ENCODE measurements at places on chromosomes 11 and 22.

GRCh38 chr11:82872377-82873150 lies 27.7 kb downstream of the PRCP start:
- no peak for DNase-seq

GRCh38 chr22:47757741-47758140 lies 995.3 kb downstream of the TBC1D22A start:
- no peak for DNase-seq

DNA sequence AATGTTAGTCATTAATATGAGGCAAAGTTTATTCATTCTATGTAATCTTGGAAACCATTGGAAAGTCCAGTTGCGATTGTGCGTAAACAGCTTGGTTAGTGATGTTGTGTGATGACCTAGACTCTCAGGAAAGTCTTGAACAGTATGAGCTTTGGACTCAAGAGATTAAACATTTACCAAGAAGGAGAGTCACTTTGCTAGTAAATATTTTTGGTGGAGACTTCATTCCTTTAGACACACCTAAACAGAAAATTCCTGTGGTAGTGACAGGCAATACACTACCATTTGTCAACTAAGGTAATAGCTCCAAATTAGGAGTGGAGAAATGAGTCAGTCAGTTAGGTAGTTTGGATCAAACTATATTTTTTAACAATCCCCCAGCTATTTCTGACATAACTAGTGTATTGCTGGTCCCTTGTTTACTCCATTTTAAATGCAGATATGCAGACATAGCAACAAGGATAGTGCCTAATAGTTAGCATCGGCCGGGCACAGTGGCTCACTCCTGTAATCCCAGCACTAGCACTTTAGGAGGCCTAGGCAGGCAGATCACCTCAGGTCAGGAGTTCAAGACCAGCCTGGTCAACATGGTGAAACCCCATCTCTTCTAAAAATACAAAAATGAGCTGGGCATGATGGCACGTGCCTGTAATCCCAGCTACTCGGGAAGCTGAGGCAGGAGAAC lies 89.3 kb downstream of the ARHGAP42 start:
- DNase-seq, result peak; percentile 30

DNA sequence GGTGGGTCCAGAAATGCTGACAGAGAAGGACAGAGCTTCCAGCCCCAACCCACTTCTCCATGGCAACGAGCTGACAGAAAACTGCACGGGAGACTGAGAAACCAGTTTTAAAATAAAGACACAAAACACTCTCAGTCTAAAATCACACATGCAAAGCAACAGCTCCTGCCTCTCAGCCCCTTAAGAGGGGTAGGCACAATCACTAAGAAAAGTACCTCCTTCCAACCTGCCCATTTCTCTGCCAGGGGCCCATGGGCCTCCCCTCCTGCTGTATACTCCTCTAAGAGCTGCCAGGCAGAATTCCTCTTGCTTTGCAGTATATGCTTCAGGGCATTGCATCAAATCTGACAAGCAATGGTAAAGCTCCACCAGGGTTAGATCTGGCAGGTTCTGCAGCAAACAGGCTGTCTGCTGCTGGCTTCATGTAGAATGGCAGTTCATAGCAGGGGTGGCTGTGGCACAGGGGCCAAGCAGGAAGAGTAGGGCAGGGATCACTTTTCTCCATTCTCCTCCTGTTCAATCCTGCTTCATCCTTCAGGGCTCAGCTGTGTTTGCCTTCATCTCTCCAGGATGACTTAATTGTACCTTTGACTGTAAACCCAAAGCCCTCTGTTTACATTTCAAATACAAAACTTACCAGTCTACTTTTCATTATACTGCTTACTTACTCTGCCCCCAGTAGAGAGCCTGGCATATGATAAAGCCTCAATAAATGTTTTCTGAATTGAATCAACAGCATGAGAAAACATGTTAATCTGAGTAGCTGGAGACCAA lies 77.7 kb downstream of the KCNC1 start:
- no peak for DNase-seq

DNA sequence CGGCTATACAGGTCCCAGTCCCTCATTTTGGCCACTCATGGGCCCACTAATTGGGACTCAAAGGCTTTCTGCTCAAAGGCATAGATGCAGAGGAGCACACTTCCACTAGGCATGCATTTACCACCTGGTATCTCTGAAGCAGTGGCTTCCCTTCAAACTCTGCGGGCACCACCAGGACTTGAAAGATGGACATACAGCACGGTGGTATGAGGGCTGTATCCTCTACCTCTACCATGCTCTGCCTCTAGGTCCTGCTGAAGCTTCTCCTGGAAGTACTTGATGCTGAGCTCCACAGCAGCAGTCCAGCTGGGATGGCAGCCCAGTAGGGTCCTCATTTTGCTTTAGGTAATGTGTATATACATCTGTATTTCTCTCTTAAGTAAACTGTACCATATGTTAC lies 49.9 kb downstream of the RAB6A start:
- no peak for DNase-seq

DNA sequence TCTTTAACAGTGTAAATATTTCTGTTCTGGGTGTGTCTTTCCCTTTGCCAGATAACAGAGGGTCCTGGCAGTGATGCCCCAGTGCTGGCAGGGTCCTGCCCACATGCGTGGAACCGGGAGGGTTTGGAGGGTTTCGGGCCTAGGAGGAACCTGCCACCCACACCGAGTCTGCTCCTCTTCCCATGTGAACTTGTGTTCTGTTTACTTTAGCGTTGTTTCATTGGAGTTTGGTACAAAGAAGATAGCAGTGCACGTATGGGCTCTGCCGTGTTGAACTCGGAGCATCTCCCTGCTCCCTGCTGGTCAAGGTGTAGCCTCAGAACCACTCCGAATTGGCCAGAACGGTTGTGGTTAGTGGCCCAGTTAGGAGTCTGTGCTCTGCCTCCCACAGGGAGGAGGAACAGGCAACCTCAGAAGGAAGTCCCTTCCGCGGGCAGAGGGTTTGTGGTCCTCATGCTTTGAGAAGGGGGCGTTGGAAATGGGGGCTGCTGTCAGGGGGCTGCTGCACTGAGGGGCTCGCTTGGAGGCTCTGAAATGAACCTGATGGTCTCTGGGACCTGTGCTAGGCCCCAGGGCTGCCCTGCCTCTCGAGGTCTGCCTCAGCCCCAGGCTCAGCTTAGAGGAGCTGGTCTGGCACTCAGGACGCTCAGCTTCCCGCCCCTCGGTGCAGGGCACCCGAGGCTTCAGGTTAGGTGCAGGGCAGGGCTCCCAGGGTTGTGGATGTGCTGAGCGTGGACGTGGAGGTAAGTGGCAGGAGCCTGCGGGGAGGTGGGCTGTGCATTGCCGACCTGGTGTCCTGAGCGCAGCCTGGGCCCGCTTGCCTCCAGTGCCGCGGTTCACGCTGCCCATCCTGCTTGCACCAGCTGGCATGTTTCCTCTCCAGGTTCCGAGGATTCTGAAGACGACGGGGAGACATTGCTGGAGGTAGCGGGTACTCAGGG lies 10.4 kb downstream of the PHRF1 start:
- DNase-seq, result no peak

DNA sequence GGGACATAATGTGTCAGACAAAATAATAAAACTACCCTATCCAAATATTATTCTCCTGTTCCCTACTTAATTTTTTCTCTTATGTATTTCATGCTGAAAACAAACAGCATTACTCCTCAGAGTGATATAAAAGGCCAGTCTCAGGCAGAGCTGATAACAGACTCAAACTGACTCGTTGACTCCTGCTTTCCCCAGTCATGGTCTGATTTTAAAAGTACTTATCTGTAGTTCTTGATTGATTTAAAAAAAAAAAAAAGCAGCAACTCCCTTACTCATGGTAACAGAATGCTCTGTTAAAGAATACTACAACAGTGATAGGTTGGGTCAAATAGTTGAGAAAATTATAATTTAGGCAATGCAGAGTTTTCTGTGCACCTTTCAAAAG lies 90.3 kb upstream of the BARX2 start:
- no peak for DNase-seq

DNA sequence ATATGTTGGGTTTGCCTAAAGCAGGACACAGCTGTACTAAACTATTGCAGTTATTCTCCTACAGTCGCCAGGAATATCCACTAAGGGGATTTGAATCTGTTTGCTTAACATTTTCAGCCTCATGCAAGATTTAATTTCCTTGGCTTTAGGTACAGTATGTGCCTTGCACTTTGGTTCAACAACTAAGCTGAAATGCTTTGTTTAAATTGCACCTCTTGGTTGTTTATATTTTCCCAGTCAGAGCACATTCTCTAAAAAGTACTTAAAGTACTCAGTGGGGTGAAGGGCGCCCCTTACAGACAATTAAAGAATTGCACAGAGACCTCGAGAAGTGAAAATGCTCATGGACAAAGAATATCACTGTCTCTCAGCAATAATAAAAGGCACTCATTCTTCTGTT lies 107.8 kb upstream of the MTNR1B start:
- no peak for DNase-seq

DNA sequence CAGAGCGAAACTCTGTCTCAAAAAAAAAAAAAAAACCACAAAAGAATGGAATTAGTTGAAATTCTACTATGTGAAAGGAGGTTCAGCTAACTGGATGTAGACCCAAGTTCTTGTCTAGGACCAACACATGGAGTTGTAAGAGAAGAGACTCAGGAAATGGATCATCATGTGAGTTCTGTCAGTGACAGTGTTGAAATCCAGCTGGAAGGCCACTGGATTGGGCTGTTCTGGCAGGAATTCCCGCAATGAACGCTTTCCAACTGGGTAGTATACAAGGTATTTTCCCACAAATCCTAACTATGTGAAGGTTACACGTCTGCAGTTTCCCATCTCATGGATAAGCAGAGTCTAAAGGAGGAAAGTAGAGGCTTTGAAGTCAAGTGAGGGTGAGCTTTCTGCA lies 151.2 kb downstream of the MAML2 start:
- no peak for DNase-seq

DNA sequence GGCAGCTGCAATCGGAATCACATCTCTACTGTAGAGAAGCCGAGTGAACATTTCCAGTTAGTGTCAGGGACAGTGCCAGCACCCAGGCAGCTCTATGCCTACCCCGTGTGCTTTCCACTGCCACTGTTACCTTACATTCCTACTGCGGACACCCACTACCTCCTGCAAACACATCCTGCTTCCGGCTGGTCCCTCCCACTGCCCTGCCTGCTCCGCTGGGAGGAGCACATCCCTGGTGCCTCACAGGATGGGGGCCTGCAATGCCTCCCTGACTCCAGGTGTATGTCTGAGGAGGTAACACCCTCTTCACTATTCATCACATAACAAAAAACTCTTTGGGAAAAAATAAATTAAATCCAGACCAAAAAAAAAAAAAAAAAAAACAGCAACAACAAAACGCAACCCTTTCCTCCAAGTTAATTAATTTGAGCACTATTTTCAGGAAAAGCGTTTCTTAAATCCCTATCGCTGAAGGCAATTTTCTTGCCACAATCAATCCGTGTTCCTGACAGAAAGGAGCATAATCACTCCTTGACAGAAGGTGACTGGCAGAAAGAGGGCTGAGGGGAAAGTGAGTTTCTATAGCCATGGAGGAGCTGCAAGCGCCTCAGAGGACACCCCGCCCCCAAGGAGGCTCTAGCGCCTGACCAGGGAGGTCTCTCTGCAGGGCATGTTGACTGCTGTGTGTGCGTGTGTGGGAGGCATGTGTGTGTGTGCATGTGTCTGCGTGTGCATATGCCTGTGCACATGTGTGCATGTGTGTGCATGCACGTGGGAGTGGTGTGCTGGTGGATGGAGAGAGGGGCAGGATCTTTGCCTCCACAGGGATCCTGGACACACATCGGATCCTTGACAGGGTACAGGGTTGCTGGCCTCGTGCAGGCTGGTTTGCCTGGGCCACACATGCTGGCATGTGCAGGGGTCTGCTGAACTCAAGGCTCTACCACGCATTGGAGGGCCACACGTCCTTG lies 134.8 kb upstream of the NTM start:
- no peak for DNase-seq

GRCh38 chr11:117950301-117950700 lies 21.1 kb upstream of the TMPRSS13 start:
- peak; percentile 6 for DNase-seq

- peak; percentile 92 for DNase-seq
Observed at GRCh38 chr22:30205281-30206115, 41.1 kb downstream of the LIF start.

GRCh38 chr22:36493690-36494110 lies 12.3 kb upstream of the TXN2 start:
- no peak for DNase-seq

DNA sequence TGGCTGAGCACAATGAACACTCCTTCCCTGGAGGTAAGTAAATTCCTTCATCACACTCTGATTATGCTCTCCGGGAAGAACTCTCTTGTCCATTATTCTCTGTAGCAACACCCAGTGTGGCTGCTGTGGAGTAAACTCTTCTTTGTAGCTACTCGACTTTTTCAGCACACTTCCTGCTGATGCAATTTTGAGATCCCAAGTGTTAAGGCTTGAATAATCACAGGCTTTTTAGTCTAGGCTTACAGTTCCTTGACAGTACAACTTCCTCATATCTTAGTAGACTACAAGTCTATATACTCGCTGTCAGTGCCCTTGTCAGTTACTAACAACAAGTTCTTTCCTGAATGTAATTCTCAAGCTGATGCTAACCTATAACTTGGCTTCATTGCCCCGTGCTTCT lies 301.8 kb upstream of the API5 start:
- no peak for DNase-seq

DNA sequence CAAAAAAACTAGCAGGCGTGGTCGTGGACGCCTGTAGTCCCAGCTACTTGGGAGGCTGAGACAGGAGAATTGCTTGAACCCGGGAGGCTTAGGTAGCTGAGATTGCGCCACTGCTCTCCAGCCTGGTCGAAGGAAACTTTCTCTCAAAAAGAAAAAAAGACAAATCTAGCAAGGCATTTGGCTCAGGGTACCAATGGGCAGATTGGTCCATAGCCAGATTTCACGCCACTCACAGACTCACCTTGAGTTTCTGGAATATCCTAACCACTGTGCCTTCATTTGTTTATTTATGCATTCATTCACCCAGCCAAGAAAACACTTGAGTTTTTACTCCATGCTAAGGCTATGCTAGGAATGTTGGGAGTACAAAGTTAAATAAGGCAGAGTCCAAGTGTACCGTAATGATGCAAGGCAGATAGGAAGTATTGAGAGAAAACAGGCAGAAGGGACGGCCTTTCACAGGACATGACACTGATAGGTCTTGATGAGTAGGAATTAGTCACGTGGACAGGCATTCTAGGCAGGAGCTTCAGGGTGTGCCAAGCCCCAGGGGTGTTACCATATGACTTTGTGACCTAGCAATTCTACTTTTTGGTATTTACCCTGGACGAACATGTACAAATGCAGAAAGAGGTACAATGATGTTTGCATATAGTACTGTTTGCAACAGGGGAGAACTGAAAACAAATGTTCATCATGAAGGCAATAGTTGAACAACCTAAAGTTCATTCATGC lies 3.0 kb upstream of the PACSIN3 start:
- peak; percentile 77 for DNase-seq

DNA sequence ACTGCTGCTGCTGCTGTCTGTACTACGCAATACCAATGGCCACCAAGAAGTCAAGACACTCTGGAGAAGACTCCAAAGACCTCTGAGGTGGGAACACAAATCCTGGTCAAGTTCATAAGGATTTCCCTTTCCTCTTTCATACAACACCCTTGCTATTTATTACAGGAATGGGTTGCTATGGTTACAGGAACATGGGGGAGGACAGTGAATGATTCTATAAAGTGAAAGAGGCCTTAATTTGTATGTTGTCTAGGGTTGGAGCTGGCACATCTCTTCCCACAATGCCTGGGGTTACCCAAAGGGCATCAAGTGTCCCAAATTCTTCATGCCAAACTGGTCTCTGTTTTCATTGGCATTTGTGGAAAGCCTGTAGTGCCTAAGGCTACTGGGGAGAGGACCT lies 11.4 kb upstream of the SEC14L3 start:
- no peak for DNase-seq

GRCh38 chr11:124669193-124669592 lies 4.3 kb downstream of the SIAE start:
- DNase-seq, result peak; percentile 32
